ENCODE measurements at places on chromosomes 11 and 22. TPM values are rescaled to one million over a fixed set of nuclear protein-coding genes. Genes with fewer than 3 reads are reported as not detected.

Gene KRTAP5-1
- total RNA-seq = not detected

Gene LMO1
- not detected for total RNA-seq

DNA sequence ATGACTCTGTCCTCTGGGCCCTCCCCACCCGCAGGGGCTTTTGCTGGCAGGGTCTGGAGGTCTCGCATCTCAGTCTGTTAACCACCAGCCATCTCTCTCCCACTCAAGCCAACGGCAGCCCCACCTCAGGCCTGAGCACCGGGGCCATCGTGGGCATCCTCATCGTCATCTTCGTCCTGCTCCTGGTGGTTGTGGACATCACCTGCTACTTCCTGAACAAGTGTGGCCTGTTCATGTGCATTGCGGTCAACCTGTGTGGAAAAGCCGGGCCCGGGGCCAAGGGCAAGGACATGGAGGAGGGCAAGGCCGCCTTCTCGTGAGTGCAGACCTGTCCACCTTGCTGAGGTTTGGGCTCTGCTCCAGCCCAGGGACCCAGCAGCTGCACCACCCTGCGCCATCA is 44.3 kb upstream of the TTC12 start:
- no peaks in the 10 kb centered on the region for H3K36me3 ChIP-seq
- no peak overlapping the region for H3K27ac ChIP-seq
- no peaks in the 10 kb centered on the region for H3K4me1 ChIP-seq
- no peak for DNase-seq
- peaks cover 2% of the 10 kb centered on the region for H3K27me3 ChIP-seq

DNA sequence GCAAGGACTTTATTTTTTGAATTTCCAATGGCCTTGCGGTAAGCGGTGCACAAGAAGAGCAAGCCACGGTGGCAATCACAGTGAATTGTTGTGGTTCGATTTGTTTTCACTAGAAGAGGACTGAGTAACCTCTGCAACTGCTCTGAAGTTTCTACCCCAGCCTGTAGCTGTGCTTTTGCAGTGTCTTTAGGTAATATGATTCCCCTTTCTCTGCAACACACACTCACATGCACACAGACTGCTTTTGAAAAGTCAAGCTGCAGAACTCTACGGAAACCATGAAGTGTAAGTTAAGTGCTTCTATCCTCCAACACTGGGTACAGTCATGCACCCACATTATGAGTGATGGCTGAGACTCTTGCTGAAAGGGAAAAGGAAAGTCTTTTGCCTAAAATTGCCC is 38.4 kb downstream of the CD44 start:
- H3K27me3 ChIP-seq = no peaks in the 10 kb centered on the region
- peak; percentile 61 for DNase-seq
- peak overlapping the region; percentile 83 for H3K27ac ChIP-seq
- H3K36me3 ChIP-seq = peaks cover 69% of the 10 kb centered on the region
- H3K4me3 ChIP-seq = no peak overlapping the region
- peaks cover 89% of the 10 kb centered on the region for H3K4me1 ChIP-seq

- H3K36me3 ChIP-seq = peaks cover 3% of the 10 kb centered on the region
- DNase-seq = peak; percentile 75
- peak overlapping the region; percentile 87 for H3K4me3 ChIP-seq
- peaks cover 39% of the 10 kb centered on the region for H3K4me1 ChIP-seq
Observed at GRCh38 chr22:20080445-20080775, 369 bp downstream of the DGCR8 start.

GRCh38 chr11:69538854-69539253 is 57.4 kb downstream of the LINC01488 start:
- H3K36me3 ChIP-seq = no peaks in the 10 kb centered on the region
- peaks cover 25% of the 10 kb centered on the region for H3K27me3 ChIP-seq
- no peak for DNase-seq
- no peak overlapping the region for H3K27ac ChIP-seq
- no peaks in the 10 kb centered on the region for H3K4me1 ChIP-seq

- H3K4me3 ChIP-seq = no peak overlapping the region
- no peaks in the 10 kb centered on the region for H3K27me3 ChIP-seq
- DNase-seq = no peak
- H3K4me1 ChIP-seq = peaks cover 38% of the 10 kb centered on the region
- H3K27ac ChIP-seq = no peak overlapping the region
Observed at GRCh38 chr11:73757598-73757997, 3.3 kb downstream of the RAB6A start.

DNA sequence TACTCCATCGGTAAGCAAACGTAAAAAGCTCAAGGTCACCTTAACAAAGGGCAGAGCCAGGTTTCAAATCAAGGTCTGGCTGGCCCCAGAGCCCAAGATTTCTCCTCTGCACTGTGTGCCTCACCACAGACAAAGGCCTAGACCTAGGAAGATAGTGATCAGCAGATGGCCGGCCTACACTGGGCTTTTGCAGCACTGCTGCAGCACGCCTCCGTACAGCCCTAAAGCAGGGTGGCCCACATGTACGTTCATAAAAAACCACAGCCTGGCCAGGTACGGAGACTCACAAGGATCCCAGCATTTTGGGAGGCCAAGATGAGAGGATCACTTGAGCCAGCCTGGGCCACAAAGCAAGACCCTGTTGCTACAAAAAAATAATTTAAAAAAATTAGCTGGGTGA is 106.3 kb upstream of the PITPNB start:
- H3K4me1 ChIP-seq = no peaks in the 10 kb centered on the region
- H3K27me3 ChIP-seq = no peaks in the 10 kb centered on the region
- H3K27ac ChIP-seq = no peak overlapping the region

DNA sequence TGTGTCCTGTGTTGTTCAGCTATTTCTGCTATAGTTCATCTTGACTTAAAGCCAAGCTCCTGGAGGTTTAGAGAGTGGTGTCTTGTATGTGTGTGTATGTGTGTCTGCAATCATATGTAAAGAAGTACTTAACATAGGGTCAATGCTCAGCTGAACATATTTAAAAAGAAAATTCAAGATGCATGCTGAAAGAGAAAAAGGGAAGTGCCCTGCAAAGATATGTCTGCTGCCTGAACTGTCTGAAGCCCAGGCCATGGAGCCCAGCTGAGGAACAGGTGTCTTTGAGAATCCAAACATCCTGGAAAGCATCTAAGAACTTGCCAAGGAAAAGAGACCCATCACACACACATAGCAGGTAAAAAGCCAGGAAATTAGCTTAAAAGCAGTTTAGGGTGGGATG is 6.6 kb downstream of the TCN1 start:
- H3K27me3 ChIP-seq = no peaks in the 10 kb centered on the region
- no peak for DNase-seq
- no peak overlapping the region for H3K4me3 ChIP-seq
- H3K36me3 ChIP-seq = no peaks in the 10 kb centered on the region
- H3K4me1 ChIP-seq = peaks cover 29% of the 10 kb centered on the region

DNA sequence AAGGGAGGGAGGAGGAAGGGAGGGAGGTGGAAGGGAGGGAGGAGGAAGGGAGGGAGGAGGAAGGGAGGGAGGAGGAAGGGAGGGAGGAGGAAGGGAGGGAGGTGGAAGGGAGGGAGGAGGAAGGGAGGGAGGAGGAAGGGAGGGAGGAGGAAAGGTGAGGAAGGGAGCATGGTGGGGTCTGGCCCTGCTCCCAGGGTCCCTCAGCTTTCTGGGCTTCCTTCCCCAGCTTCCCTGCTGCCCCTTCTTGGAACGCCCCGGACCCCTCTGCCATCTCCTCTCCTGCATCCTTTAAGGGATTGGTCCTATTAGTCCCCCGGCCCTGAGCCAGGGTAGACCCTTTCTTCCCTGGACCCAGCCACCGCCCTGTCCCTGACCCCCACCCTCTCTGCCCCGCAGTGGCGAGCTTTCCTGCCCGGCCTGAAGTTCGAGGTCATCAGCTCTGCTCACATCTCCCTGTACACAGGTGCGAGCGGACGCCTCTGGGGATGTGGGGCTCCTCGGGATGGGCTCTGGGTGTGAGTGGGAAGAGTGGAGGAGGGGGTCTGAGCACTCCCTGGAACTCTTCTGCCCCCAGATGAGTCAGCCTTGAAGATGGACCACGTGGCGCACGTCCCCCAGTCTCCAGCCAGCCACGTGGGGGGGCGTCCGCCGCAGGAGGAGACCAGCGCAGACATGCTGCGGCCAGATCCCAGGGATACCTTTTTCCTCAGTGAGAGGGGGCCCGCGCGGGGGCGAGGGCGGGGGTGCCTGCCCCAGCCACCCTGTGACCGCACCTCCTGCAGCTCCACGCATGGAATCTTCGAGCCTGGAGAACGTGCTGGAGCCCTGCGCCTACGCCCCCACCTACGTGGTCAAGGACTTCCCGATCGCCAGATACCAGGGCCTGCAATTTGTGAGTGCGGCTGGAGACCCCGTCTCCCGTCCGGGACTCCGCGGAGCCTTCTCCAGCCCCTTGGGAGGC is 6.0 kb downstream of the B4GALNT4 start:
- peaks cover 9% of the 10 kb centered on the region for H3K27me3 ChIP-seq
- peaks cover under 1% of the 10 kb centered on the region for H3K4me1 ChIP-seq
- H3K36me3 ChIP-seq = no peaks in the 10 kb centered on the region
- H3K27ac ChIP-seq = no peak overlapping the region
- no peak overlapping the region for H3K4me3 ChIP-seq

DNA sequence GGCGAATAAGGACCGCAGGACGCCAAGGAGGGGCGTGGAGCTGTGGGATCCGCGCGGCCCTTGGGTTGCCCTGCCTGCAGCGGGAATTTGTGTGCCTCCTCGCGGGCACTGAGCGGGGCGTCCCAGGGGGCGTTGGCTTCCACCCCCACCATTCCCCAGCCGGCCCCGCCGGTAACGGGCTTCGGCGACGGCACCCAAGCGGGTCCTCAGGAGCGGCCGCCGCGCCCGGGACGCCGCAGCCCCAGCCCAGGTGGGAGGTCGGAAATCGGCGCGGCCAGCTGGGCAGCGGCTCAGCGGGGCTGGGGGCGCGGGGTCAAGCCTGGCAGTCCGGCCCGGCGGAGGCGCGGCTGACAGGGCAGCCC is 320 bp downstream of the CLTCL1 start:
- H3K27ac ChIP-seq = no peak overlapping the region
- H3K4me1 ChIP-seq = peaks cover 16% of the 10 kb centered on the region
- peak overlapping the region; percentile 73 for H3K4me3 ChIP-seq
- DNase-seq = peak; percentile 39
